Right hindlimb (tissue), 1 donor: ENCODE measurements at places on chromosomes 12 and 14.

DNA sequence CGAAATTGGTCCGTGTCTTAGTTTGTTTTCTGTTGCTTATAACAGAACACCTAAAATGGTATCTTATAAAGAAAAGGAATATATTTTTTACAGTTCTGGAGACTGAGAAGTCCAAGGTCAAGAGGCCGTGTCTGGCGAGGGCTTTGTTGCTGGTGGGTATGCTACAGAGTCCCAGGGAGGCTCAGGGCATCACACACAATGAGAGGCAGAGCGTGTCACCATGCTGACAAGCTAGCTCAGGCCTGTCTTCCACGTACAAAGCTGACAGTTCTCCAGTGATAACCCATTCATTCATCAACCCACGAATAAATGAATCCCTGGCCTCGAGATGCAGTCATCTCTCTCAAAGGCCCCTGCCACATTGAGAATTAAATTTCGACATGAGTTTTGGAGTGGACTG is 56.7 kb upstream of the AEBP2 start:
- DNase-seq = no peak

DNA sequence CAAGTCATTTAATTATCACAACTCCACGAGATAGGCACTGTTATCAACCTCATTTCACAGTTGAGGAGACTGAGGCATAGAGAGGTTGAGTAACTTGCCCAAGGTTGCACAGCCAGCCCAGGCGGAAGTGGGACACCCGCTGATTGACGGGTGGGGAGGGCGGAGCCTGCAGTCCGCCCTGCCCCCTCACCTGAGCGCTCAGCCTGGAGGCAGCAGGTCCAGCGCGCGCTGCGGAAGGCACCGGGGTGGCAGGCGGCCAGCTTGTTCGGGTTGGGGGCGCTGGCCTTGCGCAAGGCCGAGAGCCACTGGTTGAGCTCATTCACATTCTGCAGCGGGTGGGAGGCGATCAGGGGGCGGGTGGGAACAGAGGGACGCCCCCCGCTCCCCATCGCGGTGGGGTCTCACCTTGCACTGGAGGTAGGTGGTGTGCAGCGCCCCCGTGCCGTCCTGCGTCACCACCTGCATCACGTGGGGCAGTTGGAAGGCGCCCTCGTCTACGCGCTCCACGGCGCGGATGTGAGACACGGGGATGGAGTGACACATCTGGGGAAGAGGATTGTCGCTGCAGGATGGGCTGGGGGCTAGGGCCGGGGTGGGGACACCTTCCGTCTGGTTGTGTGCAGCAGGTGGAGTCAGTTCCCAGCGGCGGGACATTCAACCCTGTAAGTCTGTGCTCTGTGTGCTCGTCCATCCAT is 31.7 kb downstream of the RASAL1 start:
- no peak for DNase-seq

DNA sequence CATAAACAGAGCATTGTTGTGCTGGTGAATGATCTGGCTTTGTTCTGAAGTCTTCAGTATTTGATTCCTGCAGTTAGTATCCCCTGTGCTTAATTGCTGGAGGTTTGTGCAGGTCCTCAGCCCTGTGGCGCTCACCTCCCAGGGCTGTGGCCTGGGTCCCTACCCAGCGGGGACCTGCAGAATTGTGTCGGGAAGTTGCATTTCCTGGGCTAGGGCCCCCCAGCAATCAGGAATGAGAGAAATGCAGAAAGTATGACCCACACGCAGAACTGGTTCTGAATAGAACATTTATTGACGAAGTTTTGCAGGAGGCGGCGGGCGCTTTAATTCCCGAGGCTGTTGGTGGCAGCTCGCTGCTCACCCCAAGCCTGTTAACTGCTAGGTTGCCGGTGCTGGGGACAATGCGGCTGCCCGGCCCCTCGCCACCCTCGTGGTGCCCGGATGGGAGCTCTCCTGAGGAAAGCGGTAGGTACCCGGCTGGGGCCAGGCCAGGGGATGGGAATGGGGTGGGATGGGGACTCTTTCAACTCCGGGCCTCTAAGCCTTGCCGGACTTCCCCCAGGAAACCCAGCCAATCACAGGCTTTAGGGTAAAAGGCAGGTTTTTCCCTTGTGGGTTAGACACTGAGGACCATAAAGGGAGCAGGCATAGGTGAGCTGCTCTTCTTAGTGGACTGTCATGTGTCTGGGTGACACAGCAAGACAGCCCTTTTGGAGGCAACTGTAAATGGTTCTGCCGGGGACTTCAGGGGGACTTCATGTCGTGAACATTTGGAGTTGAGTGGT is 11.6 kb downstream of the PLEKHG3 start:
- DNase-seq = peak; percentile 13

GRCh38 chr14:57346741-57347140 is 43.6 kb upstream of the NAA30 start:
- DNase-seq = no peak

DNA sequence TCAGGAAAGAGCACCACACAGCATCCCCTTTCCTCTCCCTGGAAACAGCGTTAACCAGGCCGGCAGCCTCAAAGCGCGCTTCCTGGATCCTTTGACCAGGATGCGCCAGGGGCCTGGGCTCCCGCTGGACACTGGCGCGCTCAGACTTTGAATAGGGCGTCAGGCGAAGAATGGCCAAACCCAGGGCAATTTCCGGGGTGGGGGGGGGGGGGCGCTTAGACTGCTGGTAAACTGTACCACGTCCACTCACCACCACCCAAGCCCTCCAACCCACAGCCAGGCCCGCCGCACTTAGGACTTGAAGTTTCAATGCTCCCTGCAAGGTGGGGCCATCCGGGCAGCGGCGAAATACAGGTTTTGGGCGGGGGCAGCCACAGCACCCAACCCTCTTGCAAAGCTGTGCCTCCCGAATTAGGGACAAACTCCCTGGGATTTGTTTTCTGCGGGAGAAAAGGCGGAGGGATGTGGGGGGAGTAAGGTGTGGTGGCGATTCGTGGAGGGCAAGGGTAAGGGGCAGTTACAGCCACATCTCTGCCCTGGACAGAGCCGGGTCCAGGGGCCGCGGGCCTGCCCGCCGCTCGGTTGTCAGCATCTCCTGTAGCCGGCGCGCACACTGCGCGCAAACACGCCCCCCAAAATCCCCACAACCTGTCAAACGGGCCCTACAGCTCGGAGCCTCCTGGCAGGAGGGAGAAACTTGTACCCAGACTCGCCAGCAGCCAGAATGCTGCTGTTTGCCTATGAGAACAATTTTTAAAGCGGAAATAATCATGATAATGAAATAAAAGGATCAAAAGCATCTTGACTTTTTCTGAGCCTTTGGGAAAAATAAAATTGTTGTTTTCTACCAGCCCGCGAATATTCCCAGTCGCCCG is 958 bp downstream of the RTN1 start:
- DNase-seq = peak; percentile 21

- peak; percentile 13 for DNase-seq
Observed at GRCh38 chr12:2347844-2348481, 295.2 kb downstream of the CACNA1C start.

DNA sequence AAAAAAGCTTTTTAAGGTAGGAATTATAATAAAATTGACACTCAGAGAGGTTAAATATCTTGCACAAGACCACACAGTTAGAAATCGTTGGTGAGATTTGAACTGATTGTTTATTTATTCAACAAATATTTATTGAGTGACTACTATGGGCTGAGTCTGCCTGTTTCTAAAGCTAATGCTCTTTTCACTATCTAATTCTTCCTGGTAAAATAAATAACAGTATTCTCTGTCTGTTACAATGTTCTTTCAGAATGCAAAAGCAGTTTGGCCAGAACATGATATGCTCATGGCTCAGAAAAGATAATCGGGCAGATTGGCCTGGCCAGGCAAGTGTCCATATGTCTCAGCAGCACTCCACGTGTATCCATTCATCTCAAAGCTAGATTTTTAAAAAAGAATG is 82.0 kb downstream of the BTG1 start:
- DNase-seq = no peak

DNA sequence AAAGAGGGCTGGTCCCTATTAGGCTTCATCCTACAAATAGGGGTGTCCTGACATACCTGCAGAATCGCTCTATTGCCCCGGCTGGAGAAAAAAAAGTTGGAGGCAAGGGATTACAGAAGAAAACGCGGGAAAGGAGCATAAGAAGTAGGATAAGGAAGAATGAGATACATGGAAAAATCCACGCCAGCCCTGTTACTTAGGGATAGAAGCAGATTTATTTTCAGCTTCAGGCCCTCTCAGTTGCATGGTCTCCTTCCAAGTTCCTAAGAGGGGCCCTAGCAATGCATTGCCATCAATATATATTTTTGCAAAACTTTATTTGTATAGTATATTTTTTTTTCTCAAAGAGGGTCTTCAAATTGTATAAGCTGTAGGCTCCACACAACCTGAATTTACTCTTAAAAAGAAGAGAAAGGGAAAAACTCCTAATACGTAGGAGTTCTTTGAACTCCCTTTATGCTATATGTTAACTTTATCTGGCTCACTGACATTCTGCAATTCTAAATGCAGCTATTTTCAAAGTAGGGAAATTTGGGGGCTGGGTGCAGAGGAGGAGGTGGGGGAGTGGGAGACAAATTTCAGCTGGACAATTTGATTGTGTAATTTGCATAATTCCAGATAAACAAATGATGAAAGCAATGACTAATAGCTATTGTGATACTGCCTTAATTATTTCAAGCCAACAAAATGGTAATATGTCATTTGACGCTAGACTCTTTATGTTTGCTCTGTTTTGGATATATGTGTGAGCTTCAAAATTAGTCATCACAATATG is 137.7 kb upstream of the TRHDE start:
- DNase-seq = no peak

DNA sequence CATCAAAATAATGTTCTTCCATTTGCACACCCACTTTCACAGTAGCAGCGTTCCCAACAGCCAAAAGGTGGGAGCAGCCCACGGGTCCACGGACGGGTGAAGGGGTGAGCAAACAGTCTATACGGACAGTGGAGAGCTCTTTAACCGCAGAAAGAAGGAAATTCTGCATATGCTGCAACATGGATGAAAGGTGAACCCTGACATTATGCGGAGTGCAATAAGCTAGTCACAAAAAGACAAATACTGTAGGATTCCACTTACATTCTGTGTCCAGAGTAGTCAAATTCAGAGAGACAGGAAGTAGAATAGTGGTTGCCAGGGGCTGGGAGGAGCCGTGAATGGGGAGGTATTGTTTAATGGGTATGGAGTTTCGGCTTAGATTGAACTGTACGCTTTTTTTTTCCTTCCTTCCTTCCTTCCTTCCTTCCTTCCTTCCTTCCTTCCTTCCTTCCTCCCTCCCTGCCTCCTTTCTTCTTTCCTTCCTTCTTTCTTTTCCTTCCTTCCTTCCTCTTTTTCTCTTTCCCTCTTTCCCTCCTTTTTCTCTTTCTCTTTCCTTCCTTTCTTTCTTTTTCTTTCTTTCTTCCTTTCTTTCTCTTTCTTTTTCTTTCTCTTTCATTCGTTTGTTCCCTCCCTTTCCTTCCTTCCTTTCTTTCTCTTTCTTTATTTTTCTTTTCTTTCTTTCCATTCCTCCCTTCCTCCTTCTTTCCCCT is 15.8 kb upstream of the ANKRD9 start:
- peak; percentile 83 for DNase-seq

GRCh38 chr12:13596714-13597113 is 384.7 kb downstream of the GRIN2B start:
- no peak for DNase-seq

DNA sequence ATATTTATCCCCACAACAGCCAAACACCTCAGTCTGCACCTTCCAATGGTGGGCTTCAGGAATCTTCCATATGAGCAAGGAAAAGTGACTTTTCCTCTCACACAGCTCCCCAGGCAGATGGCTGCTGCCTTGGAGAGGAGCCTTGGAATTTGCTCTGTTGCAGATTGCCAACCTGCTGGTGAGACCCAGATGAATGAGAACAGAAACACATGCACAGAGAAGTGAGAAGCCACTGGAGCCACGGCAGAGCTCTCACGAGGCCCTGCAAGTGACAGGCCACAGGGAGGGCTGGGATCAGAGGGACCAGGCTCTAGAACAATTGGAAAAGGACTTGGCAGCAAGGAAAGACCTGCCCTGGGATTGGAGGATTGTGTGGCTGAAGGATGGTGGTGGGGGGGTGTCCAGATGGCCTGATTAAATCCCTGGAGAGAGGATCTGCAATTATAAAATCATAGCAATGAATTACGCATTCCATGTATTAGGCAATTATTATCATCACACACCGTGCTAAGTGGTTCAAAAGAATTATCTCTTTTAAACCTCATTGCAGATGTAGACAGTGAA is 84.9 kb upstream of the PWP1 start:
- DNase-seq = no peak

GRCh38 chr12:122174155-122174845 is at the start of gene IL31:
Gene IL31 (minus strand): TSS chr12:122174221. CDS start chr12:122174172, 49 bp downstream.
- DNase-seq = no peak

DNA sequence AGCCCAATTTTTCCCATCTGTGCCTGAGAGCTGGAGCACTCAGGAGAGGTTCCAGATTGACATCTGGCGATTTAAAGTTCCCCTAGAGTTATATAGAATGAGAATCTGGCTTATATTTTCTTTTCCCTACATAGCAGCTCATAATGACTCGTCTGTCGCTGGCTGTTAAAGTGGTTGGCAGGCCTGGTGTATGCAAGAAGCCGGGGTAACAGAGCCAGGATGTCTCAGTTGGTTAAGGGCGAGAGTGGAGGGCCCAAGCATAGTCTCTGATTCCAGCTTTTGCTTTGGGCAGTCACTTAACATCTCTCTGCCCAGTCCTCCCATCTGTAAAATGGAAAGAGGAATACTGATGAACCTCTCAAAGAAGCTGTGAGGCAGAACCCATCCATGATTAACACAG is 751.6 kb downstream of the NOVA1 start:
- peak; percentile 25 for DNase-seq

DNA sequence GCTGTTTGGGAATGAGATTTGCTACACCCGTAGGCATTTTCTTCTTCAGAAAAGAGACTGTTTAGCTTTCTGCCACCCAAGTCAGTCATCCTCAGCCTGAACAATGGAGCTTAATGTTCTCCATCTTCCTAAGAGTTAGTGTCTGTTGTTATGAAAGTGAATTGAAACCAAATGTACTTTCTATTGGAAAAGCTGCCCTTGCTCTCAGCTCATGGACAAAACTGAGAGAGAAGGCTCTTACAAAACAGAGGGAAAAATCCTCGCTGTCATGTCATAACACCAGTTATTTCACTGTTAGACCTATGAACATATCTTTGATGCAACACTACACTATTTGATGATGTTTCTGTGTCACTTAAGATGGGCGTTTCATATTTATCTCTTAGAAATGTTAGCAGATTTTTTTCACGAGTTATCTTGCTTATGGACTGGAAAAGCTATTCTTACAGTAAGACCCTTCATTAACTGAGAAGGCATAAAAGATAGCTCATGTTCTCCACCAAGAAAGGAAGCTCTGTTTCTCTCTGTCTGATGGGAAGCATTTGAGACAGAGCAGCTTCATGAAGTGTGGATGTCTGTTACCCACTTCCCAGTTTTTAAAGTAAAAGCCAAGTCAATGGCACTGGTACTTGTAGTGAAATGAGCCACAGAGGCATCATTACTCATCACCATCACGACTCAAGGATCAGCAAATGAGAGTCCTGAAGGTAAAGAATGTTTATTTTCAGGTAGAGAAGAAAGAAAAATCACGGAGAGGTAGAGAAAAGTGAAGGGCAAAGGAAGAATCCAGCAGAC is 483.9 kb downstream of the ZFP36L1 start:
- no peak for DNase-seq
